Ascending aorta (tissue), 2 donors: ENCODE measurements at places on chromosomes 6 and 20.

DNA sequence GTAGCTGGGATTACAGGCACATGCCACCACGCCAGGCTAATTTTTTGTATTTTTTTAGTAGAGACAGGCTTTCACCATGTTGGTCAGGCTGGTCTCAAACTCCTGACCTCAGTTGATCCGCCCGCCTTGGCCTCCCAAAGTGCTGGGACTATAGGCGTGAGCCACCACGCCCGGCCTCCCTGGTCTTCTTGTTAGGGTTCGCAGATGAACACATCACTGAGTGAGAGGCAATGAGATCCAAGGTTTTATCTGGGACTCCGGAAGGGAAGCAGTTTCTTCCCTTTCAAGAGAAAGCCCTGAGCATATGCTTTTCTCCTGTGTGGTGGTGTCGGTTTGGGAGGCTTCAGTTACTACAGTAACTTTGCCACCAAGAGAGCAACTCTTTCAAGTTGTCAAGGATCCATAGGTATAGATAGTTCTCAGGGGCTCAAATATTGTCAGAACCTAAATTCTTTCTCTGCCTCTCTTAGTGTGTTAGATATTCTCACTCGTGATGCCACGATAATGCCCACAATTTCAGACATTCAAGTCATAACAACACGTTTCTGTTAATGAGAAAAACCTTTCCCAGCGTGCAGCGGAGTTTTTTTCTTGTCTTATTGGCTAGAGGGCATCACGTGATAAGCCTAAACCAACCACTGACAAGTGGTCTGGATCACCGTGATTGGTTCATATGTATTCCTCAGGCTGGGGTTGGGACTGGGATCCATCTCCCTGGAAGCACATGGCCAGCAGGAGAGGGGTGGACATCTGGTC is 36.2 kb upstream of the NCOA3 start:
- no peak for DNase-seq

DNA sequence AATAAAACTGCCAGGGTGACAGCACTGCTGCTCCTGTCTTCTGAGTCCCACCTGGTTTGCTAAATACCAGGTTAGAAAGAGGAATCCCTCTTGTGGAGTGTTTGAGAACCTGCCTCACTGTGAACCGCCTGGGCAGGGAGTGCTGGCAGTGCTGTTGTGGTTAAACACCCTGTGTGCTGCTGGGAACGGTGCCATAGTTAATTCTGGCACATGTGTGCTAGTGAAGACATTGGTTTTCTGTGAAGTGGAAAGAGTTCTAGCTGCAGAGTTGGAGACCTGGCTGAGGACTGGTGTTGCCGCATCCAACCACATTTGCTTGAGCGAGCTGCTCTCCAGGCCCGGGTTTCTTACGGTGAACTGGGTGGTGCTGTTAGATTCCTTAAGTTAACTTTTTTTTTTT is 72.7 kb downstream of the IGF2R start:
- DNase-seq, result no peak

DNA sequence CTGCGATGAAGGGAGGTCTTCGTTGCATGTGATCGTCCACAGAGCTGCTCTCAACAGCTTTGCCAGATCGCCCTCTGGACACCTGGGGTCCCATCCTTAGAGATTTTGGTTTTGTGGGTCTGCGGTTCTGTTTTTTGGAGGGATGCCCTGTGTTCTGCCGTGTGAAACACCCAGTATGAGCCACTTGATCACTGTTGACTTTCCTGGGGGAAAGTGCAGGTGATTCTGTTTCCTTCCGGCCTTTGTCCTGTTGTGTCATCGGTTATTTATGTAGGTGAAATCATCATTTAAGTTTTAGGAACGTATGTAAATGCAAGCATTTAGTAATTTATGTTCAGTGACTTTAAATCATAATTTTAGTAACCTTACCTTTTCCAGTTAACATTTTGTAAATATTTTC is 56.4 kb upstream of the SLC22A1 start:
- DNase-seq, result no peak

GRCh38 chr20:43467589-43467988 is 9.9 kb downstream of the SRSF6 start:
- DNase-seq, result no peak

- no peak for DNase-seq
These were observed 801.9 kb downstream of the QKI start for GRCh38 chr6:164216368-164216767.

- no peak for DNase-seq
These were observed 403.4 kb downstream of the GJA1 start for GRCh38 chr6:121838842-121839241.

DNA sequence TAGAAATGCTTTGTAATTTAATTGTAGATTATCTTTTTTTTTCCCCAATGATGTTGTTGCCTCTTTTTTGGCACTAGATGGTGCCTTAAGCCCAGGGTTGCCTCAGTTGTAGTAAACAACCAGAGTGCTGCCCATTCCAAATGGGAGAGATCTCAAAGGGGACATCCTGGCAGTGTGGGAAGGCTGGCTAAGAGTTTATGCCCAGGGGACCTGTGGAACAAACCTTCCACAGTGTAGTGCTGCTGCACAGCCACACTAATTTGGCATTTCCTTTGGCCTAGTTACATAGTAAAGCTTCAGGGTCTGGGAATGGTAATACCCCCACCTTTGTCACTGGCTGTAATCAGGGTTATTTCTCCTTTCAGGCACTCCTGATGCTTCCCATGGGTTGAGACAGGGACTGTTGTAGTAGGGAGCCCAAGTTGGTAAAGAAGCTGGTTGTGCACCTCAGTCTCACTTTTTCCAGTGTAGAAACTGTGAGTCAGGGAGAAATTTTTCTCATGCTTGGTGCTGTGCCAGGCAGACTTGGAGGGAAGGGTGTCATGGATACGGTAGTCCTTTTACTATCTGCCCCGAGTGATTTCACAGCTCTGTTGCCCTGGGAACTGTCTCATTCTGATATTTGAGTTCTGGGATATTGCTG is 177.8 kb upstream of the ECI2 start:
- peak; percentile 87 for DNase-seq

DNA sequence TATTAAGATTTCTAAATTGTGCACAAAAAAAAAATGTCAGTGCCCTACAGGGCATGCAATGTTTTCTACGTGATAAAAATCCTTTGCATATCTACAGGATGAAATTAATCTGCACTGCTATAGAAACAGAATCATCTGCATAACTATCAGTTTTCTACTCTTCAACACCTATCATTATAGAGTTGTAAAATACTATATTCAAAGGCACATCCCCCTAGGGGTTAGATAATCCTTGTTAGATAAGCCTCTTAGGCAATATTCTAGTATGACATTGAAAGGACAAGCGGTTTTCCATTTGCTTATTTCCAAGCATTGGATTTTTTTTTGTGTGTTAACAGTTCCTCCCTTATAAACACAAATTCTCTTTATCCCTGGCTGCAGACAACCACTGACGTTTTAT is 98.7 kb upstream of the LAMA2 start:
- DNase-seq, result no peak

DNA sequence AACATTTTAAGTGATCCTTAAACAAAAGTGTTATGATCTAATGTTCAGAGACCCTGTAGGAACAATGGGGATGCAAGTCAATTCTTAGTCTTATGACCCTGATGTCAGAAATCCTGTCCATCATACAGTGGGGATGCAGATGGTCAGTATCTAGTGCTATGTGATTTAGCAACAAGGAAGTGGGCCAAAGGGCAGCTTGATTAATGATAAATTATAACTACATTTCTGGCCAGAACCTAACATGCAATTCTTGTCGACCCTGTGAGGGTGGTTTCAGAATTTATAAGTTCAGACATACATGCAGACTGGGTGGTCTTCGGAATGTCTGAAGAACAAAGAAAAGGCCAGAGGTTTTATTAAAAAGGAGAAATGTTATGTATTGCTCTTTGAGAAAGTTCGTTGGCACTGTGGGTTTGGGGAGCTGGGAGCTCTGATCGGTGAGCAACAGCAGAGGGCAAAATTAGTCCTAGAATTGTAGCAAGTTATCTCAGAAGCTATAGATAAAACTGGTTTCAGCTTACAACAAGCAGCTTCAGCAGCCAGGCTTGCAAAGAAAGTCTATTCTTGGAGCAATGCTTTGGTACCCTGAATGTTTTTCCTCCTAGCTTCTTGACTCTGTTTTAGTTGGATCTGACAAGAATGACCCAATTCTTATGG is 50.8 kb downstream of the RPF2 start:
- no peak for DNase-seq

- no peak for DNase-seq
These were observed 41.7 kb downstream of the ALDH5A1 start for GRCh38 chr6:24536466-24536865.

GRCh38 chr6:114740547-114740946 is 397.7 kb upstream of the HS3ST5 start:
- DNase-seq, result no peak

DNA sequence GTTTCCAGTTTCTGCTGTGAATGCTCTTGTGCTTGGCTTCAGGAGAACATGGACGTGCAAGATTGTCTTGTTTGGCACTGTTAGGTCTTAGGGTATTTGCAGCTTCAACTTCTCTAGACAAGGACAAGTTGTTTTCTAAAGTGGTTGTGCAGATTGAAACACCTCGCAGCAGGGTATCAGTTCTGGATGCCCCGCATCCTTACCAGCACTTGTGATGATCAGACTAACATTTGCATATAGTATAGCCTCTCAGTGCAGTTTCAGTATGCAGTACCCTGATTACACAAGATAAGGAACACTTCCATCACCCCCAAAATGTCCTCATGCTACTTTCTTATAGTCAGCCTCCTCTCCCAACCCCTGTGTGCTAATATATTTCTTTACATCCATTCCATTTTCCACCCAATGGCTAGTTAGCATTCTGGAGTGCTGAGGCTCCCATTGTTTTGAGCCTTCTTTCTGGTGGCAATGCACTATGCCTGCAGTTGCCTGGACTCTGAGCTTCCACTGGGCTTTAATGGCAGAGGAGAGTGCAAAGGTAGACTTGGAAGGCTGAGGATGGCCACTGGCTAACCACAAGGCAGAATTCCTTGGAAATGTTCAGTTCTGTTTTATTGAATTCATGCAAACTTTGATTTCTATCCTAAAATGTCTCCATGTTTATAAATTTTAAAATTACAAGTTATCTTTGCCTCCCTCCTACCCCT is 35.4 kb downstream of the KIF3B start:
- no peak for DNase-seq

DNA sequence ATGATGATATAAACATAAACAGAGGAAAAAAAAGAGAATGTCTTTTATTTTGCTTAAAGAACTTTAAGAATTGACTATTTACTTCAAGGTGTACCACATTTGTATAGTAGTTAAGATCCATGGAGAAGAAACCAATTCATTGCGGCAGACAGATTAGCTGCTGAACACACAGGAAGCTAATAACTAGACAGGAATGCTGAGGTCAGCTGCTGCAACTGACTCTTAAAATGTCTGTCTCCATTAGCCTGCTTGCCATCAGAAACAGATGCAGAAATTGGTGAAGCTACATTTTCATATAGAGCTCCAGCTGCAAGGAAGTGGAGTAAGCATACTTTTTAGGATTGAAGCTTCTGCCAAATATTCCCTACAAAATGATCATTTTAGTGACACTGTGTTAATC is 939.5 kb downstream of the EPHA7 start:
- DNase-seq, result no peak

- no peak for DNase-seq
These were observed 50.0 kb downstream of the TAF4 start for GRCh38 chr20:62015540-62016288.

DNA sequence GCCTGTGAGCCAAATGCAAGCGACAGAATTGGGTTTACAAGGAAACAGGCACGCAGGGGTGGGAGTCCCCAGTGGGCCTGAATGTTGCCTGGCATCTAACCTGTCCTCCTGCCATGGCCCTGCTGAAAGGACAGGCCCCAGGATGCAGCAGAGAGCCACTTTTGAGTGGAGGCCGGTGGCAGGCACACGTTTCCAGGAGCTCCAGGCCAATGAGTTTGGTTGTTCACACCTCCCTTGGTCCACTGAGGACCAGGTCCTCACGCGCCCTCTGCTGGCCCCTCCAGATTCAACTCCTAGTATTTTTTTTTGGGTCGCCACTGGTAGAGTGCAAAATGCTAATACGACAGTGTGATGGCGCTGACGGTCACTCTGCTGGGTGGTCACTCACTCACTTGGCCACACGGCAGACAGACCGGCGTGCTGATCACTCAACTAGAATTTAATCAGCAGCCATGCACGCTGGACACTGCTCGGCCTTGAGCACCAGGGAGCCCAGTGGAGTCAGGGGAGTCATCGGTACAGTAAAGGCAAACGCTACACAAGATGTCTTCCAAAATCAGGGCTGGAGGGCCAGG is 81.7 kb upstream of the NFATC2 start:
- no peak for DNase-seq
